ENCODE measurements at places on chromosomes 5 and 9.

DNA sequence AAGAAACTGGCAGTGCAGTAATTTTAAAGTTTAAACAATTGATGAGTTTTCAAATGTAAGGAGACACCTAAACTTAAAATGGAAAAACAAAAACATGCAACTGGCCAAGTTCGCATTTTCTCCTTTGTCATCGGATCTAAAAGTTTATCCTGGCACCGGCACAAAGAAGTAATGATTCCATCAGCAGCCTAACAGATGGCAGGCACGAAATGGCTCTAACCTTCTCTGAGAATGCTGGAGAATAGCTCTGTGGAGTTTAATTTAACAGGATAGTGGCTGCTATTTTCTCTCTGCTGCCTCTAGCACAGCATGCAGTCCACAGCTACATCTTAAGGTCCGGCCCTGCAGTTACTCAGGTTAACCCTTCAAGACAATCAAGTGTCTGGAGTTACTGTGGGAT lies 82.2 kb downstream of the PRELID2 start:
- DNase-seq = no peak

DNA sequence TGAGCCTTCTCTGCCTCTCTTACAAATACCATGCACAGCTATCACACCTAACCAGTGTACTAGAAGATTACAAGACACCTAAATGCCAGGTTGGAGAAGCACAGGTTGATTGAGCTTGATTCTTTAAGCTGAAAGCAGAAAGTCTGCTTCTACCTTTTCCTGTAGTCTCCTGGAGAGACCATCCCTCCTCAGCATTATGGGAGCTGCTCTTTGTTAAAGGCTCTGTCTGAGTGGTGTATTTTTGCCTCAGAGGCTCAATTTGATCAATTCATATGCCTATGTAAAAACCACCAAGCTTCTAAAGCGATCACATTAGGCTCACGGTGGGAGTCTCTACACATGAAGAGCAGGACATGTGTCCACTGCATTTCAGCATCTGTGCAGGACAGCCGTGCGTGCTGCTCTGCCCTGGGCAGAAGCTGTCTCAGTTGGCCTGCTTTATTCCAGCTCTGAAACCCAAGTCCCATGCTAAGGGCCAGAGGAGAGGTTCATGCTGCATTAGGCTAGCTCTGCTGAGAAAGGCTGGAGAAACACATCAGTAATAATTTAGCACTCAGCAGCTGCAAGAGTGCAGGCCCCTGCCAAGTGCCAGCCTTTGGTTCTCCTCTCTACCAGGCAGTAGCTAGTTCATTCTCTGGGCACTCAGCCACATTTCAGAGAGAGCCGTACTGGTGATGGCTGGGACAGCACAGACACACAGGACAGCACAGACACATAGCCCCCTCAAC lies 41.7 kb downstream of the TMEM167A start:
- DNase-seq = no peak

DNA sequence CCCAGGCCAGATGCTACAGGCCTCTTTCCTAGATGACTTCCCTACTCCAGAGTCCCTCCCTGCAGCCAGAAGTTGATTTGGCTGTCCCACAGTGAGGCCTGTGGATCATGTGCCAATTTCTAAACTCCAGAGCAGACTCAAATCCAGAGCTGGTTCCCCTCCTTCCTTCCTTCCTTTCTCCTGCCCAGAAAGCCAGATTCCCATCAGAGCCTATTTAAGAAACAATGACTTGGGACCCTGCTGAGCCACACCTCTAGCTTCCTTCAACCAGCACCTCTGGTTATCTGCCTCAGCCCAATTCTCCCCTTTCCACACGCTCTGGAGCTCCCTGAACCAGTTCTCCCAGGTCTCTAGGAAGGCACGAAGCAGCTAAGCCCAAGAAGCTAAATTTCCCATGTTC lies 7.2 kb downstream of the FAM219A start:
- no peak for DNase-seq

DNA sequence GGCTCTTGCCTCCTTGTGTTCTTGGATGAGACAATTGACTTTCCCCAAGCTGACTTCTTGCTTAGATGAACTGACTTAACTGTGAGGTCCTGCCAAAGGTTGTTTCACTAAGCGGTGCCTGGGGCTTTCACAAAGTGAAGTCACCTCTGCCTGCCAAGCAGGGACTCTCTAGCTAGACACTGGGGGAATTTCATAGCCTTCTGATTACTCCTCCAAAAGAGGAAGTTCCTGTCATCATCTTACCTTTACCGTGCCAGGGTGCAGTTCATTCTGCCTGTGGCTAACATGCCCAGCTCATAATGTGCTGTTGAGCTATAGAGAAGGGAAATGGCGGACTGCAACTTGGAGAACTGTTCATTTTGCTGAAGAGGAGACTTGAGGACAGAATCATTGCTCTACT lies 472.0 kb upstream of the WWC1 start:
- no peak for DNase-seq

DNA sequence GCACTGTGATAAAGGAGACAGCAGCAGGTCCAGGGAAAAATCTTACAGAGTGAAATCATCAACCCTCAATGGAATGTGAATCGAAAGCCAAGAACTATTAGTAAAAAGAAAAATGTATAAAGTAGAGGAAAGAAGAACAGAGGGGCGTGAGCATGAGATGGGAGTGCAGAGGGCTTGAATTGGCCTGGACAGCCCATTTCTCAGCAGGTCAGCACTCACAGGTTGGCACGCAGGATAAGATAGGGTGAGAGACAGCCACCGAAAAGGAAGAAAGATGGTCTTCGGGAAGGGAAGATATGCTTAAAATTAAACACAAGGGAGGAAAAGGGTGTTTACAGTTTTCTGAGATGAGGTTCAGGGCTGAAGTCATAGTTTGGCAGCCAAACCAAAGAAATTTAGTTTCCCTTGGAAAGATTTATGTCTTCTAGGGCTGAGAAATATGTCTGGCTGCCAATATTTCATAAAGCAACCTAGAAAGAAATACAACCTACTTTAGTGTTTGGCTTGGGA lies 524.7 kb downstream of the SPATA31D1 start:
- no peak for DNase-seq

DNA sequence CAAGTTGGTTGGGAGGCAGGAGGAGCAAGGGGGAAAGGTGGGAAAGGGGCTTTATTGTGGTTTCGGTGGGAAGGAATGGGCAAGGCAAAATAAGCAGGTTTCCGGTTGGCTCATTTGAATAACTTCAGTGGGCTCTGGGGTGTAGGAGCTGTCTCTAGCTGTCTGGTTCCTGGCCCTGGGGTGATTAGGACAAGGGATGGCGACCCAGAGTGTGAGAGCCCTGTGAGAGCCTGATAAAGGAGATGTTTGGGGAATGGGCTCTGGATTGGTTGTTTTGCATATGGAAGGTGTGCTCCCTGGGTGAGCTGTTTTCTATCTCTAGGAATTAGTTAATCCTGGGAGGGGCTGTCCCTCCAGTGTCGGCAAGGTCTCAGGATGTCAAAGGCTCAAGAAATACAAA lies 15.4 kb downstream of the ANKRD34B start:
- no peak for DNase-seq

DNA sequence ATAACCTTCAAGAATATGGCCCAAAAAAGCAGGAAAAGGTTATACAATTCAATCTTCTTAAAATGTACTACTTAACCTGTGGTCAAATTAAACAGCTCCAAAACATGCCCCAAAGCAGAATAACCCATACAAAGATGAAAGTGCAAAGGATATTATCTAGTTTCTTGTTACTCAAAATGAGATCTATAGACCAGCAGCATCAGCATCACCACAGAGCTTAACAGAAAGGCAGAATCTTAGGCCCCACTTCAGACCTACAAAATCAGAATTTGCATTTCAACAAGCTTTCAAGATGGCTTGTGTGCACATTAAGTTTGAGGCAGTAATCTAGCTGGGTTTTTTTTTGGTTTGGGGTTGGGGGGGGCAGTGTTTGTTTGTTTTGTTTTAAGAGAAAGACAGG lies 54.0 kb downstream of the SCAI start:
- DNase-seq = no peak

GRCh38 chr9:95246547-95246946 lies 71.0 kb downstream of the FANCC start:
- DNase-seq = no peak

DNA sequence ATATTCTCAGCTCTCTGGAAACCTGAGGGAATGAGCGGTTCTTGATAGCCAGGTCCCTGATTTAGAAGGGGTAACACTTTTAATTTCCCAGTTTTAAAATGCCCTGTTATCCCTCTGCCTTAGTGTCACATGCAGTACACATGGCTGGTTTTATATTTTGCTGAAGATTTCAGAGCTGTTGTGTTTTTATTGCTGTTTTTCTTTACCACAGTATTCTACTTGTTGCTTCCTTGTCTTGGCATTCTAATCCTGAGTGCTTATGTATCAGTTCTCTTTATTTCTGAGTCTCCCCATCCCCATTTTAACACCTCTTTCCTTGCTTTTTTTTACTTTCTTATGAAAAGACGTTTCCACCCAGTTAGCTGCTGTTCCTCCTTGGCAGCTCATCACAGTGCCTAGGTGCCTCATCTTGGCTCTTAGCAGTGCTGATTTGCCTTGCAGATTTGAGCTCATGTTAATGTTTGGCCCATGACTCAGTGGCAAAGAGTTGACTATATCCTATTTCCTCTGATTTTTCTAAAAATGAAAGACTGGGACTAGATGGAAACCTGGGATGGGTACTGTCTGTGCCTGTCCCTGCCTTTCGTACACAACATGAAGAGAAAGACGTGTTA lies 3.7 kb downstream of the MTRR start:
- DNase-seq = no peak
